RKO (cell line): ENCODE measurements at places on chromosomes 3 and 15.

- DNase-seq, result no peak
Measured at GRCh38 chr3:180543877-180544276, 58.1 kb upstream of the TTC14 start.

- no peak for DNase-seq
Measured at GRCh38 chr15:68025835-68026424, 28.2 kb upstream of the PIAS1 start.

DNA sequence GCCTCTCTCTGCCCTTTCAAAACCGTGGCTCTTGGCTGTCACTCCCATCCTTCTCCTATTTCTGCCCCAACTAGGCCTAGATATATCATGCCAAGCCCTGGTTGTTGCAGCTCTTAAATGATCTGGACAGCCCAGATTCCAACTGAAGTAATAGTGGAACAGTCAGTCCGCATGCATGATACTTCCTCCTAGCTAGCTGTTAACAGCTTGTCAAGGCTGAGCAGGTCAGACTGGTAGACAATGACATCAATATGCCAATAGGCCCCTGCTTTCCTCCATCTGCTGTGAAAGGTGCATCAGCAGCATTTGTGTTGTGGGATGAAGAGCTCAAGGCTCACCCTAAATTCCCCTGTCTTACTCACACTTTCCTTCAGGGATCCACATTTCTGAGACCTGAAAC is 527.7 kb upstream of the TGFBR2 start:
- no peak for DNase-seq

DNA sequence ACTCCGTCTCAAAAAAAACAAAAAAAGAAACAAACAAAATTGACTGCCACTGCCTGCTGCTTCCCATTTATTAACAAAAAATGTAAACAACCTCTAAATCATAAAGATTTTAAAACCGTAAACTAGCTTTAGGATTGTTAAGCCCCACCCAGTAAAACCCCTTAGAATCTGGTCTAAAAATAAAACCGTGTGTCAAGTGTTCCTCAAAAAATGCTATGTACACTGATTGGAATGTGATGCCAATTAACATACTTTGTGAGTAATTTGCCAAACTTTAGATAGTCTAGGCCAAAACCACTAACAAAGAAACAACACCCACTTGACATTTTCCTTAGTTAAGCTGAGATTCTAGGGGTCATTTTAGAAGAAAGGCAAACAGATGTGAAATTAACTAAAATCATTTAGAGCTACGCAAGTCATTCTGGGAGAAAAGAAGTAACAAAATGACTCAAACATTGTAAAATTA is 5.3 kb downstream of the RAF1 start:
- DNase-seq, result peak; percentile 37

- no peak for DNase-seq
Measured at GRCh38 chr15:71893691-71894090, 83.3 kb downstream of the NR2E3 start.
